Esophagus squamous epithelium (tissue), 5 donors: ENCODE measurements at places on chromosomes 4 and X. TPM values are rescaled to one million over a fixed set of nuclear protein-coding genes. Genes with fewer than 3 reads are reported as not detected.

The CDX4 gene
- total RNA-seq: not detected

The GPRASP1 gene
- 0.45 TPM for total RNA-seq

DNA sequence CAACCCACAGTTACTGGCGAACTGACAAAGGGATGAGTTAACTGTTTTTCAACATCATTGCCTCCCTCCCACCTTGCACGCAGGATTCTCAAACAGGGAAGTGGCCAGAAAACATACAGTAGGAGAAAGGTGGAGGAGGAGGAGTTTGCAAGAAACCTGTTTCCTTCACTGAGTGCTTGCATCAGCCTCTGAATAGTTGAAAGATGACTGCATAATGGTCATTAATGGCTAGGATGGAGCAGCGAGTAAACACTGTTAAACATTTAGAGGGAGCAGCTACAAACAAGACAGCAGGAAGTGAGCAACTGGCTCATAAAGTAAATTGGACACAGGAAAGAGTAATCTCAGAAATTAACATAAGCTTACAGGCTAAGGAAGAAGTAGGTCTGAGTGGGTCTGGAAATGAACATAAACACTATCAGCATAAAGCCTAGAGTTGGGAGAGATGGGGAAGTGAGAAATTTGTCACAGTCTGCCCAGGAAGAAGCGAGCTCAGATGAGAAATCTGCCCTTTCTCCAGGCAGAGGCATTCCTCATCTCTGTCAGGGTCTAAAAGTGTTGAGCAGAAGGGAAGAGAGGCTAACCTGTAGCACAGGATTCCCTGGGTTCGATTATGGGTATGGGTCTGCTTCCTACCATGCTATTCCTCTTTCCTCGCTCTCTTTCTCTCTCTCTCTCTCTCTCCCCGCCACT is 38.6 kb downstream of the TRPC5OS start:
- DNase-seq: no peak

DNA sequence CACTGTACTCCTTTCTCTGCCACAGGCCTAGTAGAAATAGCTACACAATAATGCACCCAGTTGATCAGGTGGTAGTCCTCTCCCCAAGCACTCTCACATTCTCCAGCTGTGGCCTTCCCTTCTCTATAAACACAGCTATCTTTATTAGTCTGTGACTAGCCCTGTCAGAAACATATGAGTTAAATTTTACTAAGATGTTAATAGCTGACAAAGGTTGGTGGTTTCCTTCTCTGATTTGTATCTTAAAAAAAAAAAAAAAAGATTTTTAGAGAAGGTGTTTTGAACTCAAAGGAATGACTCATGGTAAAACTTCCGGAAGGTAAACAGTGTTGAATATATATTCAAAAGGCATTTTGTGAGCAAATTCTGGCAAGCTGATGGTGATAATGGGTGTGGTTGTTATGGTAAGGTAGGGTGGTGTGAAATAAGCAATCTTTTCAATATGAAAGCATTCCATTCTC is 327.4 kb downstream of the PPP3CA start:
- DNase-seq: no peak

DNA sequence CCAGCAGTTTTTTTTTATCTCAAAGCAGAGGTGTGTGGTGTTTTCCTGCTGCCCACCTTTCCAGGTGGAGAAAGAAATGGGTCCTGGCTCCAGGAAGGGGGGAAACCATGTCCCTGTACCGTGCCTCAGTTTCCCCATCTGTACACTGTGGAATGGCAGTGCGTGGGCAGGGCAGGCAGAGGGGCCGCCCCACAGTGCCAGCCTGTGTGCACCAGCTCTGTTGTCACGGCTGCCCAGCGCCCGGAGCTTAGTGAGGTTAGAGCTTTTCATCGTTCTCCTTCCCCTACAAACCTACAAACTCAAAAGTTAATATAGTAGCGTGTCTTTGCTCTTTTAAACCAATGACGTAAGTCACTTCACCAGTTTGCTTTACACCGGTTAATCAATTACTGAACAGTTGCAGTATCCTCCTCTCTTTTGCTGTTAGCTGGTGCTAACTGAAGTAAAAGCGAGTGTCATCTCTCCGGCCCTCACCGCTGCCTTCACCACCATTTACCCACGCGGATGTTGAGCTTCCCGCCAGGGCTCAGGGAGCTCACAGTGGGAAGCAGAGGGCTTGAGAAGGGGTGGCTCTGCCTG is 114.8 kb upstream of the ADRA2C start:
- DNase-seq: no peak

- no peak for DNase-seq
These were observed 603.2 kb downstream of the STIM2 start for GRCh38 chr4:27463816-27464215.

DNA sequence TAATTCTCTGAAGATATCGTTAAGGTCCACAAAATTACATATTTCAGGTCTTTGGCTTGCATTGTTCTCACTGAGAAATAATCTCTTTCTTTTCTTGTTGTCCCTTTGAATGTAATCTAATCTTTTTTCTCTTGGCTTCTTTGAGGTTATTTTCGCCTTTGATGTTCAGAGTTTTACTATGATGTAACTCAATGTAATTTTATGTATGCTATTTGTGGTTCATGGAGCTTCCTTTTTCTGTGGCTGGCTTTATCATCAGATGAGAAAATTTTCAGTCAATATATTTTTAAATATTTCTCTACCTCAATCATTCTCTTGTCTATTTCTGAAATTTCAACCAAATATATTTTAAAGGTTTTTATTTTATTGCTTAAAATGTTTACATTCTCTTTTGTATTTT is 672.2 kb downstream of the TRAM1L1 start:
- no peak for DNase-seq

The UBL4A gene
- total RNA-seq: 39.6 TPM

The CYSLTR1 gene
- total RNA-seq: 0.94 TPM

GRCh38 chr4:172898715-172899114 is 269.9 kb upstream of the GALNT7 start:
- no peak for DNase-seq

- no peak for DNase-seq
These were observed 1.2 kb downstream of the LETM1 start for GRCh38 chr4:1854752-1855151.

- DNase-seq: no peak
These were observed 186.5 kb downstream of the RAP1GDS1 start for GRCh38 chr4:98447648-98448047.

The NIPAL1 gene
- total RNA-seq: 37.5 TPM
